Non-pigmented ciliary epithelial cell (primary cell): ENCODE measurements at places on chromosomes 6 and 20.

- no peak for DNase-seq
Observed at GRCh38 chr6:150723857-150724256, 124.2 kb downstream of the PLEKHG1 start.

- no peak for DNase-seq
Observed at GRCh38 chr6:17353440-17354175, 39.8 kb upstream of the CAP2 start.

DNA sequence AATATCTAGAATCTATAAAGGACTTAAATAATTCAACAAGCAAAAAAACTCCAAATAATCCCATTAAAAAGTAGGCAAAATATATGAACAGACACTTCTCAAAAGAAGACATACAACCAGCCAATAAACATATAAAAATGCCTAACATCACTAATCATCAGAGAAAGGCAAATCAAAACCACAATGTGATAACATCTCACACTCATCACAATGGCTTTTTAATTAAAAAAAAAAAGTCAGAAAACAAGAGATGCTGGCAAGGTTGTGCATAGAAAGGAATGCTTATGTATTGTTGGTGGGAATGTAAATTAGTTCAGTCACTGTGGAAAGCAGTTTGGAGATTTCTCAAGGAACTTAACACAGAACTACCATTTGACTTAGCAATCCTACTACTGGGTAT, 979.6 kb upstream of the MAP3K7 start:
- no peak for DNase-seq

- no peak for DNase-seq
Observed at GRCh38 chr6:118735320-118735719, 83.9 kb upstream of the CEP85L start.

GRCh38 chr6:32058511-32058963, 20.3 kb downstream of the CYP21A2 start:
- DNase-seq: no peak
